Cortex of kidney (tissue), 1 donor: ENCODE measurements at places on chromosomes 7 and 10.

DNA sequence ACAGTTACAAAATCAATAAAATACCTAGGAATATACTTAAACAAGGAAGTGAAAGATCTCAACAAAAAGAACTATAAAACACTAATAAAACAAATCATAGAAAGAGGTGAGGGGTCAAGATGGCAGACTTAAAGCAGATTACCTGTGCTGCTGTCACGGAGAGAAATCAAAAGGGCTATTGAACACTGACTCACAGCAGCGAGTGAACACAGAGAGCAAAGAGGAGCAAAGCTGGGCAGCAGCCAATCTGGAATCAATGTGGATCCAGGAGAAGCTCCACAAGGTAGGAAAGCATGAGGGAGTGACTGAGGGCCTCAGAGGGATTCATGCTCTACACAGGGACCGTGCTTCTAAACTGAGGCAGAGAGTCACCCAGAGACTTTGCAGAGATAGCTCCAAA lies 562.0 kb upstream of the SEMA3D start:
- DNase-seq, result no peak

DNA sequence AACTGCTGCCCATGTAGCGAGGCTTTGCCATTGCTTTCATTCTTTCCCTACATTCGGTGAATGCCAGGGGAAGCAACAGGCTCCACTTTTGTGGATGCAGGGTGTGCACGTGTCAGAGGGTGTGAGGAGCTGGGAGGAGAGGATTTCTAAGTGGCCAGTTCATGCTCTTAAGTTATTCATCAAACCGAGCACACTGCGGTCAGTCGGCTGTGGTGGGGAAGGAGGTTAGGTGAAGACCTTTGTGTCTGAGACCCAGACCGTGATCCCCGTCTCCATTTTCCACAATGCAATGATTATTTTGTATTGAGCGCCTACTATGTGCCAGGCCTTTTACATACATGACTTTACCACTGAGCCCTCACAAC lies 438.6 kb upstream of the GALNT17 start:
- no peak for DNase-seq

DNA sequence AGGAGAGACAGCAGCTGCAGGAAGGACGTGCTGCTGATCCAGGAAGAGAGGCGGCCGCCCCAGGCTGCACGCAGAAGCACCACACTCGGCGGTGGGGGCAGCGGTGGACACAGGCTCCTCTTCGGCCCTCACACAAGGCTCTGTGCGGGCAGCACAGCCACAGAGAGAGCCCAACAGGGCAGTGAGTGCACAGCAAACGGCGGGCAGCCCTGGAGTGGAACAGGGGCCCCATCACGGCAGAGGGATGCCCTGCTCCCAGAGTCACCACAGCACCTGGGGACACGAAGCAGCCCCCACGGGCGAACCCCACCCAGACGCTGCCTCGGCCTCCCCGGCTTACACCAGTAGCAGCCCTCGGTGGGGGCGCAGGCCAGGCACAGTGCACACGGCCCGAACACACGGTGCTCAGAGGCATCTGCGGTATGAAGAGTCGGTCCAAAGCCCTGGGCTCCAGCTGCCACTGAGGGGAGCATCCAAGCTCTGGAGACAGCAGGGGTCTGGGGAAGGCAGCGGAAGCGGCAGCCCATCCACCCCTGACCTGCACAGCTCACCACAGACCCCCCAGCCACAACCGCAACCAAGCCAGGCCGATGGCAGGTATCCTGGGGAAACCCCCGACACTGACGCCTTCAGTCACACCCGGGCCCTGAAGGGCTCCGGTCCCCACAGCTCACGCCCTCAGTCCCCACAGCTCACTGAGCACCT lies 16.8 kb downstream of the NUDT1 start:
- DNase-seq, result no peak

GRCh38 chr7:84923348-84923747 lies 263.5 kb downstream of the SEMA3D start:
- no peak for DNase-seq

DNA sequence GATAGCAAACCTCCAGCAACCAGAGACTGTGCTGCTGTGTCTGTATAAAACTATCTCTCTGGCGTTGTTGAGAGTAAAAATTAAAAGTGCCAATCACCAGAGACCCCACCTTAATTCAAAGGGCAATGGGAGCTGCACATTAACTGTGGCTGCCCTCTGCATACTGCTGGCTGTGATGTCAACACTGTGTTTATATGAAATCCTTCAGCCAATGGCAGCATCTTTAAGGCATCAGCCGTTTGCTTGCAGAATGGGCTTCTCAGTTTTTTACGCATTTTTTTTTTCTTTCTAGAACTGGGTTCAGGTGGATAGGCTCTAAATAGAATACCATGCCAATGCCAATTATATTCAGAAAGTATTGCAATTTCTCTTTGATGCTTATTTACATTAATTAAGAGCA lies 47.7 kb downstream of the CHN2 start:
- DNase-seq, result no peak
